Gastroesophageal sphincter (tissue), 4 donors: ENCODE measurements at places on chromosomes 11 and 22. TPM values are rescaled to one million over a fixed set of nuclear protein-coding genes. Genes with fewer than 3 reads are reported as not detected.

The SLN gene
- not detected for total RNA-seq

DNA sequence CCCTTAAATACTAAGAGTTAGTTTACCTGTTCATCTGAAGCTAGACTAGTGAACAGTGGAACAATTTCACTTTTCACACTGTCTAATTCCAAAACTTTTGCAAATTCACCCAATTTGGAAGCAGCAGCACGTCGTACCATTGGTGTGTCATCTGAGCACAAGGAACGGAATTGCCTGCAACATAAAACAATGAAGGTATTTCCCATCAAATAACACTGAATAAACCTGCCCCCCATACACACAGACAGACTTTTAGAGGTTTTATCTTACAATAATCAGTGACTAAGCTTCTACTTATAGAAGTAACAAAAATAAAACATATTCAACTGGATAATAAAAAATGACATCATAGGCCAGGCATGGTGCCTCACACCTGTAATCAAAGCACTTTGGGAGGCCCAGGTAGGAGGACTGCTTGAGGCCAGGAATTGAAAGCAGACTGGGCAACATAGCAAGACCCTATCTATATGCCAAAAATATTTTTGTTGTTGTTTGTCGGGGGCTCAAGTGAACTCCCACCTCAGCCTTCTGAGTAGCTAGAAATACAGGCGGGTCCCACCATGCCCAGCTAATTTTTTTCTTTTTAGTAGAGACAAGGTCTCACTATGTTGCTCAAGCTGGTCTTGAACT lies 6.3 kb downstream of the PPP2R1B start:
- no peak for ATAC-seq

GRCh38 chr22:48653306-48653705 lies 1174.4 kb downstream of the BRD1 start:
- no peak for ATAC-seq

DNA sequence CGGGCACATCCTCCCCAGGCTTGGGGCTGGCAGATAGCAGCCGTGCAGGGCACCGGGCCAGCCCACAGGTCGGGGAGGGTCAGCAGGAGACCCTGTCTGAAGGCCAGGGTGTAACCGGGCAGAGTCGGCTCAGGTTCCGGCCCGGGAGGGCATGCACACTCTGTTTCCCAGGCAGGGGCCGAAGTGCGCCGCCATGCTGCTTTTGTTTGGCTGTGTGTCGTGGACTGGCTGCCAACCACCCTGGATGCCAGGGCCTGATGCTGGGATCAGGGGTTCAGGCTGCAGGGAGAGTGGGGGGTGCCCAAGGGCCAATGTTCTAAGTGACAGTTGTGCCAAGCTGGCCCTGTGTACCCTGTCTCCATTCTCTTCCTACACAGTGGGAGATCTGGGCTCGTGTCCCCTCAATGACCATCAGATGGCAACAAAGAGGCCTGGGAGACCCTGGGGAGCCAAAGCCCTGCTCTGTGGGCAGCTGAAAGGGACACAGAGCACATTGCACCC lies 120.9 kb upstream of the B3GAT1 start:
- ATAC-seq: no peak

The PHF21B gene
- total RNA-seq: 1.9 TPM

GRCh38 chr11:34602245-34602644 lies 18.6 kb upstream of the EHF start:
- no peak for ATAC-seq

The C11orf86 gene
- total RNA-seq: not detected

The SHANK3 gene
- 20.5 TPM for total RNA-seq

DNA sequence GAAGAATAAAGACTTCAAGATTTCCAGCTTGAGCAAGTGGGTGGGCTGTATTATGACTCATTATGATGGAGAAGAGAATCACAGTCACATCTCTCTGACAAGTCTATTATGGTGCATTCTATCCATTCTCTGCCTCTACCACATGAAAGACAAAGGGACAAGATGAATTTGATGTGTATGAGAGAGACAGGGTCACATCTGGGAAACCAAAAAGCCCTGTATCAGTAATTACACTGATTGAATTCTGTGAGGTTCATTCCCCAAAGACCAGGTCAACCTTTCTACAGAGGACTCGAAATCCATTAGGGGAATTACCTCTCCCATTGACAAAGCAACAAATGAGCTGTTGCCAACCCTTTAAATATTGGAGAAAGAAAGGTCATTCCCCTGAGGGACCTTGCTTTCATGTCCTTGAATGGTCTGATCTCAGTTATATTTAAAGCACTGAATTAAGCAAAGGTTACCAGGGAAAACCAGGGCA lies 109.6 kb downstream of the USP35 start:
- ATAC-seq: no peak

DNA sequence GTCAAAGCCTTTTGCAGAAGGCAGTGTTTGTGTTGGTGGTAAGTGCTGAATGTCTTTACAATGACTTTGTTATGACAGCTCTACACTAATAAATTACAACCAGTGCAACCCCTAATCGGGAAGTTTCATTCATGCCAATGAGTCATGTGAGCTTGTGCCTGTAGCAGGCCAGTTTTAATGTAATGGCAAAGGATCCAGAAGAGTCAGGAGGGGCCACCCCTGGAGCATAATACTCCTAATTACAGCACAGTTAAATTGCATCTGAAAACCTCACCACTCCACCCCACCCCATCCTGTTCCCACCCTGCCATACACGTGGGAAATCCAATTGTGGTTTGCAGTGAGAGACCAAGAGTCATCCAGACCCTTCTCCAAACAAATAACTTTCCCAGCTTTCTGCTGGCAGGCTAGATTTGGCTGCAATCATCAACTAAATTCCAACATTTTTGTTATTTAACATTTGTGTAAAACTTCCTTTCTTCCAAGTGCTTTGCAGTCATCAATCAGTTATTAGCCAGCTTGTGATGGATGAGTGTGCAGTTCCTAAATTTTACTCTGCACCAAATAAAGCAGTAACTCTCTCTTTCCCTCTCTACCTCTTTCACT lies 277.3 kb upstream of the FAT3 start:
- ATAC-seq: peak; percentile 64

DNA sequence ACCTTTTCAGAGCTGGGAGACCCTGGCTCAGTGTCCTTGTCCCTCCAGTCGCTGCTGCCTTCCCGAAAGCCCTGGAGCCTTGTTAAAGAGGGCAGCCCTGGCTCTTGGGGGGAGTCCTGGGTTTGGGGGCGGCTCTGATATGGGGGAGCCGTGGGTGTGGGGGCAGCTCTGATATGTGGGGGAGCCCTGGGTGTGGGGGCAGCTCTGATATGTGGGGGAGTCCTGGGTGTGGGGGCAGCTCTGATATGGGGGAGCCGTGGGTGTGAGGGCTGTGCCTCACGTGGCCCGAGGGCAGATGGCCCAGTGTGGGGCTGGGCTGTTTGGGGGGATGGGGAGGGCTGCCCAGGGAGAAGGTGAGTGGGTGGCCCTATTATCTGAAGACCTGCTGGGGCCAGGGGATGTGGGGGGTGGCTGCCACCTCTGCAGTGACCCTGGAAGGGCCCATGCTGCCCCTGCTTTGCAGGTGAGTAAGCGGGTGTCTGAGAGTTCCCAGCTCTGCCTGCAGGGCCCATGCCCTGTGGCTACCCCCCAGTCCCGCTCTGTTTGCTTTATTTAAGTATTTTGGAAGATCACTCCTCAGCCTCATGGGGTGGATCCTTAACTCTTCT lies 30.9 kb upstream of the GRAMD4 start:
- ATAC-seq: no peak

- no peak for ATAC-seq
These were observed 65.8 kb upstream of the SEPTIN5 start for GRCh38 chr22:19648419-19648929.

The ART1 gene
- not detected for total RNA-seq

The KRTAP5-2 gene
- not detected for total RNA-seq

- ATAC-seq: no peak
These were observed 8.1 kb downstream of the APOL6 start for GRCh38 chr22:35656284-35656752.

GRCh38 chr11:75011357-75011756 lies 22.6 kb downstream of the NEU3 start:
- ATAC-seq: no peak

The KRTAP5-11 gene
- total RNA-seq: not detected

- ATAC-seq: no peak
These were observed 21.5 kb downstream of the SHISAL1 start for GRCh38 chr22:44291265-44291664.

GRCh38 chr11:115364896-115365295 lies 139.3 kb downstream of the CADM1 start:
- no peak for ATAC-seq

DNA sequence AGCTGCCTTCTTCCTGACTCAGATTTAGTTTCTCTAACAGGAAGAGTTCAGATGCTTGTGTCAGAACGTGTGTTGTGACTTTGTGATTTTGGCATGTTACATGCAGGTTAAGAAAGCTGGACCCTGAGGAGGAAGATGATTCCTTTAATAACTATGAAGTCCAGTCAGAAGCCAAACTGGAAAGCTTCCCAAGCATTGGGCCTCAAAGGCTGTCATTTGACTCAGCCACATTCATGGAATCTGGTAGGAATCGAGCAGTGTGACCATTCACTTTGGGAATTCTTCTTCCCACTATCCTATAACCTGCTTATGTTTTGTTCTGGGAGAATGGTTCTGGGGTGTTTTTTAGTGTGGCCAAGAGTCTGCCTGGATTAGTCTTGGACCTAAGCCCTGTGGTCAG lies 48.0 kb downstream of the CABIN1 start:
- peak; percentile 63 for ATAC-seq

The SLC22A12 gene
- not detected for total RNA-seq

DNA sequence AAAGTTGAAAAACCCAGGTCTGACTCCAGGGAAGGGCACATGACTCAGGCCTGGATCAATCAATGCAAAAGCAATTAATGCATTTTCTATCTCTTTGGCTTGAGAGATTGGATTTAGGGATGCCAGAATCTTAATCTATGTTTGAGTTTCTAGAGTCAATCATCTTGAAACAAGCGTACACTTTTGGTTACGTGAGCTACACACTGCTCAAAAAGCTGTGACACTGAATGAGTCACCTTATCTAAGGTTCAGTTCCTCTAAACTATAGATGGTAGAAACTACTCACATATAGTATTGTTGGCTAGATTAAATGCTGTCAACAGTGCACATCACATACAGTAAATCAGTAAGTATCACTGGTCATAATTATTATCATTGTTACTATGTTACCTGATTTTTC lies 24.2 kb downstream of the MRE11 start:
- ATAC-seq: no peak

The CHST1 gene
- total RNA-seq: 2.3 TPM

DNA sequence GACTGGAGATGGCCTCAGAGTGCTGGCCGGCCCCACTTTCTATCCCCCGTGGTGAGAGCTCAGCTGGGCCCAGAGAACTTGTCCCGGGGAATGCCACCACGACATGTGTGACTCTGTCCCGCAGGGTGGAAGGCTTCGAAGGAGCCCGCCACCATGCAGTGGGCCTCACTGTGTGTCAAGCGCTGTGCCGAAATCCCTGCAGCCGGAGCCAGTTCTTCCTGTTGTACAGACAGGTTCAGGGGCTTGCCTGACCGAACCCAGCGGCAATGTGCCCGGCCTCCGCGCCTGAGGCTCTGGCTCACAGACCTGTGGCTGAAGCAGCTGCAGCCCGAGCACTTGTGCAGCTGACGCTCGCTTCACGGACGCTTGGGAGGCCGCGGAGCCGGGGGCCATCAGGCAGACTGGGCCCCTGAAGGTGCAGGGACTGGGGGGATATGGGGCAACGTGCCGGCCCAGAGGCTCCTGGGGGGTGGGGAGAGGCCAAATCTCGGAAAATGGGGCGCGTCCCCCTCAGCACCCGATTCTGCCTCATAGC lies 650 bp downstream of the PPM1F start:
- peak; percentile 26 for ATAC-seq

GRCh38 chr22:30017375-30018223 lies 62.7 kb upstream of the HORMAD2 start:
- no peak for ATAC-seq

DNA sequence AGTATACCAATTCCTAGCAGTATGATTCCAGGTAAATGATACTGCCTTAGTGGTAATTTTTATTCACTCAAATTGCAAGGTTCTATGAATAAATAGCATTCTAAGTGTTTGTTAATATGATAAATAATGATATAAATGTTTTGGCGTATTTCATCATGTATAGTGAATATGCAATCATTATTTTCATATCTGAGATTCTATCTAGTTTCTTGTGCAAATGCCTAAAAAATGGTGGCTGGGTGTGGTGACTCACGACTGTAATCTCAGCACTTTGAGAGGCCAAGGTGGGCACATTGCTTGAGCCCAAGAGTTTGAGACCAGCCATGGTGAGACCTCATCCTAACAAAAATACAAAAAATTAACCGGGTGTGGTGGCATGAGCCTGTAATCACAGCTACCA lies 13.9 kb downstream of the HIPK3 start:
- no peak for ATAC-seq

The NNMT gene
- total RNA-seq: 409 TPM

DNA sequence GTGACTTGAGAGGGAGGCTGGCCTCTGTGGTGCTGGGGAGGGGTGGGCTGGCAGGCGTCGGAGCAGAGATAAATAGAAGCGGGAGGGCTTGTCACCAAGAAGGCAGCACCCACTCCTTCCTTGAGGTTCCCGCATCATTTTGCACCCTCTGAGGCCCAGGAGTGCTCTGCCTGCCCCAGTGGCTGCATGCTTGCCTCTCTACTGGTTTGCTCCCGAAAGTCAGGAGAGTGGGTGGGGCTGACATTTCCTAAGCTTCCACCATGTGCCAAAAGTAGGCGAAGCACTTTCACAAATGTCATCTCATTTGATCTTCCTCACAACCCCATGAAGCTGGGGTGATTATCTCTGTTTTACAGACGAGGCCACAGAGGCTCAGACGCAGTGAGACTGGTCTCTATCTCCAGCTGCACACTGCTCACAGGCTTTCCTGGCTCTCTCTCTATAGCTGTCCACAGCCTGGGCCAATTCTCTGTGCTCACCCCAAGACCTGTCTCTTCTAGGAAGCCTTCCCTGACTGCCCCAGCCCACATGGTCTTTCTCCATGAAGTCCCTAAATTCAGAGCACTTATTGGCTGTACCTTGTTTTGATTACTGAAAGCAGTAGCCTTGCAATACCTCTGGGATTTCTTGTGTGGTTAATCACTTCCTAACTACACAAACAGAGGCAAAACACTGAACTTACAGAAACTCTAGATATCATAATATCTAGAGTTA lies 2.6 kb upstream of the UCP3 start:
- peak; percentile 53 for ATAC-seq

- no peak for ATAC-seq
These were observed 636 bp downstream of the KCNQ1OT1 start for GRCh38 chr11:2699185-2699530.

GRCh38 chr11:71474141-71474770 lies 21.3 kb downstream of the NADSYN1 start:
- ATAC-seq: no peak

DNA sequence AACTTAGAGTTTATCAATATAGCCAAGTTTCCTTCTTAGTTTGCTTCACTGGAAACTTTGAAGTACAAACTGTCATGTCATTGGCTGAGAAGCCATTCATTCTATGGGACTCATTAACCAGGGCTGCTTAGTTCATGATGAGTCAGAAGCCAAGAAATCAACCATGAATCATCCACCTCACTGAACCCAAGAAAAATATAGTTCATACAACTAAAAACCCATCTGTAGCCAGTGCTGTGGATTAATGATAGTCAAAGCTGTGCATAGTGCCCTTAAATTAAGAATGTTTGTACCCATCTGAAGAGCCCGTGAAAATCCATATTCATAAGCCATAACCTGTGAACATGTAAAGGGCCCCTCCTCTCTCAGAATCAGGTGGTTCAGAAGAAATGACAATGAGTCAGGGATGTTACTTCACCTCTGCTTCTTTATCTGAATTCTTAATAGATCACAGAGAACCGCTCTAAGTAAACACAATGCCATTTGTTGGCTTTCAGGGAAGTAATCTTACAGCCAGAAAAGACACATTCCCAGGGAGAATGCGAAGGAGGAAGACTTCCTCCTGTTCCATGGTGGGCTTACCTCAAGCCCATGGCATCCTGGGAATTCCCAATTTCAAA lies 25.4 kb downstream of the MMP20 start:
- ATAC-seq: no peak

The NXPE4 gene
- not detected for total RNA-seq
